ENCODE measurements at places on chromosomes 7 and 10.

DNA sequence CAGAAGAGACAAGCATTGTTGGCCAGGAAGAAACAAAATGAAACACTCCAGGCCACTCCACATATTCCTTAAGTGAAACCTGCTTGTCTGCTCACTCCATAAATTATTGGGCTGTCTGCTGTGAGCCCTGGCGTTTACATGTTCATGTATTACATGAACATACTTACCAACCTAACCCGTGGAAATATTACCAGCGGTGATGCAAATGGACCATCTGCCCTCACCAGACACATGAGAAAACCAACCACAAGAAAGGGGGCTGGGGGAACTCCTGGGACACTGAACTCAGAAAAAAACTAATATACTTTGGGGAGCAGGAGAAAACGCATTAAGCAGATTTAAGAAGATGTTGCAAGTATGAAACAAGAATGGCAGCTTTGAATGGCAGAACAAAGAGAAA lies 731.2 kb upstream of the IGFBP3 start:
- no peak for DNase-seq

GRCh38 chr7:77393261-77393660 lies 22.9 kb downstream of the GSAP start:
- DNase-seq: peak; percentile 42

GRCh38 chr7:138892812-138893211 lies 88.4 kb downstream of the KIAA1549 start:
- DNase-seq: no peak

GRCh38 chr10:16950656-16951601 lies 133.7 kb upstream of the RSU1 start:
- no peak for DNase-seq

DNA sequence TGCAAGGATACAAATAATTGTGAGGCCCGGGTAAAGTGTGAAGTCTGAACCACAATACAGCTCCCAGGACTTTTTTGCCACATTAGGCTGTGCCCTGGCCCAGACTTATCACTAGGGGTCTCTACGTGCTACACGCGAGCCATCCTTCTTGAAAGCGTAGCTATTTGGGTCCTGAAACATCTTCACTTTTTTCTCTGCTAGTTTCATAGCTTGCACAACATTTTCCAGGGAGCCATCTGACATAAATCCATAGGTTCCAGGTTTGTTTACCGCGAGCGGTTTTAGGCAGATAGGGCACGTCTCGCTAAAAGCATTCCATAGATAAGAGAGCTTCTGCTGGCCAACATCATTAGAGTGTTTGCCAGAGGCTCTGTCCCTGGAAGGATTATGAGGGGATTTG lies 226.5 kb downstream of the RPS24 start:
- no peak for DNase-seq

- DNase-seq: no peak
Observed at GRCh38 chr10:88458209-88458608, 124.9 kb downstream of the RNLS start.

DNA sequence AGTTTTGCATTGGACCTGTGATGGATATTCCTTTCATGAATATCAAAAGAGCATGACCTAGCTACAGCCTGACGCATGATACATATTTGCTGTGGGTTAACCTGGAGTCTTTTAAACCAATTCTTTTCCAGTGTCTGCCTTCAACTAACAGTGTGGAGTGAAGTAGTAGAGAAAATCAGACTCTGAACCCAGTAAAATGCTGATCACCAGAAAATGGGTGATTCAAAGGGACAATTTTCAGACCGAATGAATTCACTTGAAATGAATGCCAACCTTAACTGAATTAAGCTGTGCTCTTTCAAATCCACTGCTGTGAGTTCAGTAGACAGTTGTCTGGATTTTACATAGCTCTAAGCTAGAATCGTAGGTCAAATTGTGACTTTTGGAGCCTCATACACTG lies 123.0 kb downstream of the CDK14 start:
- DNase-seq: no peak

DNA sequence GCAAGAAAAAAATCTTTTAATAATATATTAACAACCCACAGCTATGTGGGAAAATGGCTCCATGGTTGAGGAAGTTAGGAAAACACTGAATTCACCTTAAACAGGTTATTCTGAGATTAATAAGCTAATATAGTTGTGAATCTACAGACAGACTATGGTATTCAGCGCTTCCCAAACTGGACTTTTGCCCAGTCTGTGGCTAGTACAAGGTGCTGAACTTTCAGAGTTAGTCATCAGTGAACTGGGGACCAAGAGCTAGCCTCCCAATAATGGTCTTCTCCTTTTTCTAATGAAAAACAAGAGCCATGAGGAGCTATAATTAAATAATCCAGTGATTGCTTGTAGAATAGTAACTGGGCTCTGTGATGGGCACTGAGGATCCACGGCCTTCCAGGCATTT lies 65.3 kb downstream of the FRMPD2 start:
- DNase-seq: no peak

GRCh38 chr10:110672580-110672919 lies 28.4 kb downstream of the RBM20 start:
- no peak for DNase-seq

DNA sequence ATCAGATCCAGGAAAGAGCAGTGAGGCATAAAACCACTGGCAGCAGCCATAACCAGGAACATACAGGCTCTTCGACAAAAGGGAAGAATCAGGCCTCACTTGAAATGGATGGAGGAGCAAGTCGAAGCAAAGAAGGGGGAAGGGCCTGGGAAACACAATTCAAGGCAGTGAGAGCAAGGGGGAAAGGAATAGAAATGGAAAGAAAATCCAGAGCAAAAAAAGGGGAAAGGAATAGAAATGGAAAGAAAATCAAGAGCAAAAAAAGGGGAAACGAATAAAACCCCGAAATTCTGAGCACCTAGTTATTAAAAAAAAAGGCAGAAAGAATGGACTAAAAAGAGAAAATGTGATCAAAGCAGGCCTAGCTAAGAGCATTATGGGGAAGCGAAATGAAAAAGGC lies 24.1 kb upstream of the PRKAR2B start:
- DNase-seq: no peak

DNA sequence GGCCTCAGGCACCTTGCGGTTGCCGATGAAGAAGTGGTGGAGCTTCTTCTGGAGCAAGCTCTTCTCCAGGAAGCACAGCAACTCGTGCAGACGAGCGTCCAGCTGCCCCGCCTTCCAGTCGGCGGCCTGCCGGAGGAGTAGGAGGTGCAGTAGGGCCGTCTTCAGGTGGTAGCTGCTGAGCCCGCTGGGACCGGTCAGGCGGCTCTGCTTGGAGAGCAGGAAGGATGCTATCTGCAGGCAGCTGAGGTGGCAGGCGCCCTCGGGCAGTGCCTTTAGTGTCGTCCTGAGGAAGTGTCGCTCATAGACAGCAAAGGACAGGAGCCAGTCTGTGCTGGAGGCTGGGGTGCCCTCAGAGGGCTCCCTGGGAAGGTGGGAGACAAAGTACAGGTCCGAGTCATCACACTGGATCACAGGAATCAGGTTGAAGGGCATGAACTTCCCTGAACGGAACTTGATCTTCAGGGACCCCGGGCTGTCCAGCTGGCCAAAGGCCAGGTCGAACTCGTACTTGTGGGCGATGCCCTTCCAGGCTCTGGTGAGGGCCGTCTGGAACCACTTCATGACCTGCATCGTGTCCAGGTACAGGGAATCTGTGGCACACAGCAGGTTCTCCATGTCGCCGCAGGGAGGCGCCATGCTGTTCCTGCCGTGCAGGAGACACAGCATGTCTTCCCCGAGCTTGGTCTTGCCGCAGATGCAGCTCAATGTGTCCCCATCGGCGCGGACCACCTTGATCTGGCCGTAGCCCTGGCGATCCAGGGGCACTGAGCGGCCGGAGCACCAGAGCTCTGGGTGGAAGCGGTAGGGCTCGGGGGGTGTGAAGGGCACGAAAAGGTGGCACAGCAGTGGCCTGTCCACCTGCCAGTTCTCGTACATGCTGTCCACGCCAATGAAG lies 23.4 kb downstream of the ITPRIP start:
- no peak for DNase-seq

GRCh38 chr10:25501912-25502311 lies 327.1 kb downstream of the GPR158 start:
- DNase-seq: no peak

DNA sequence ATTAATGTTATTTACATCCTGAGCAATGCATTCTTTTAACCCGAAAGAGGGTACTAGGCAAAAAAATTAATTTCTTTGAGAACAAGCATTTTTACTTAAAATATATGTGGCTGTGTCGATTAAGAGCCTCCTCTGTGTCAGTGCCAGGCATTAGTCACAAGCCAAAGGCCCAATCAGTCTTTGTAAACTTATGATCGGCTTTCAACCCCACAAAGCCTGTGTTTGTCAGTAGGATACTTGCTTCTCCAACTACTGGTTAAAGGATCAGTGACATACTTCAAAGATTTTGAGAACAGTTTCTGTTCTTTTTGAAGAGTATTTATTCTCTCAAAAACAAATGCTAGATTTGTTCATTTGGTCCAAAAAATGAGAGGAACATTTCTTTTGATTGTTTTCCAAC lies 159.3 kb downstream of the NRCAM start:
- no peak for DNase-seq

GRCh38 chr7:110400411-110400810 lies 690.5 kb upstream of the LRRN3 start:
- no peak for DNase-seq

Data from stimulated activated CD4-positive, alpha-beta T cell treated with anti-CD3 and anti-CD28 coated beads, Interleukin-15, amount 100 ng/mL, for 48 hours (primary cell).